ENCODE measurements at places on chromosomes 13 and 19. TPM values are rescaled to one million over a fixed set of nuclear protein-coding genes. Genes with fewer than 3 reads are reported as not detected.

Gene GPR42
- not detected for total RNA-seq

GRCh38 chr19:55088021-55088451, 12.4 kb downstream of the EPS8L1 start:
- no peak for DNase-seq

Gene LRRC4B
- not detected for total RNA-seq

- DNase-seq = no peak
Measured at GRCh38 chr19:45595814-45596213, 6.2 kb downstream of the GPR4 start.
